ENCODE measurements at places on chromosomes 1 and 21. TPM values are rescaled to one million over a fixed set of nuclear protein-coding genes. Genes with fewer than 3 reads are reported as not detected.

- no peak for DNase-seq
Measured at GRCh38 chr1:185144233-185144632, 12.5 kb downstream of the TRMT1L start.

DNA sequence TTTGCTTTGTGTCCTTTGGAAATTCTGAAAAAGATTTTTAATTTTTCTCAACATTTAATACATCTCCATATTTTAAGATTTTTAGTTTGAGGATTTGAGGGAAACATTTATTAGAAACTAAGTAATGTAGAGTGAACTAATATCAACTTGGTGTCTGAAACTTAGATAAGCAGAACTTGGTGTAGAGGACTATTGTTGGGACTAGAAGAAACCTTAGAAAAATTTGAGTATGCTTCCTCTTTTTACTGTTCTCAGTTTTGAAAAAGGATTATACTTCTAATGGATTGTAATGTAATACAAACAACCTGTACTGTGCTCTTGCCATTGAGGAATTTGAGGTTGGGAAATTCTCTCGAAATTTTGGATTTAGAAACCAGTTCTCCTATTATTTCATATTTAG is 2.4 kb downstream of the FNBP1L start:
- DNase-seq: no peak

GRCh38 chr1:227894831-227895451 is 52.8 kb downstream of the WNT9A start:
- peak; percentile 0 for DNase-seq

DNA sequence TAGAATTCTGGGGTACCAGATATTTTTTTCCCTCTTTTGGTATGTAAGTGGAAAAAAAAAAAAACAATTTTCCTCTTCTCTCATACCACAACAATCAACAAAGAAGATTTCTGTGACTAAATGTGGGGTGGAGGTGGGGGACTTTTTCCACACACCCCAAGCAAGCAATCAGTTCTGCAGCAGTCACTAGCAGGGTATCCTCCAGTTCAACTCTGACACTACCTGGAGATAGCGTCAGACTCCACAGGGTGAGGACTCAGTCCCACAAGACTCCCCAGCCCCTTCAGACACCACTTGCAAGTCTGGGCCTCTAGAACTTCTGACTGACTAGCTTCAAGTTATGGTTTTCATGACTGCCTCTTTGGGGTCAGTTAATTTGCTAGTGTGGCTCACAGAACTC is 6.2 kb downstream of the DHX9 start:
- DNase-seq: no peak

- DNase-seq: peak; percentile 91
Measured at GRCh38 chr1:53145942-53146708, 3.7 kb upstream of the SLC1A7 start.

DNA sequence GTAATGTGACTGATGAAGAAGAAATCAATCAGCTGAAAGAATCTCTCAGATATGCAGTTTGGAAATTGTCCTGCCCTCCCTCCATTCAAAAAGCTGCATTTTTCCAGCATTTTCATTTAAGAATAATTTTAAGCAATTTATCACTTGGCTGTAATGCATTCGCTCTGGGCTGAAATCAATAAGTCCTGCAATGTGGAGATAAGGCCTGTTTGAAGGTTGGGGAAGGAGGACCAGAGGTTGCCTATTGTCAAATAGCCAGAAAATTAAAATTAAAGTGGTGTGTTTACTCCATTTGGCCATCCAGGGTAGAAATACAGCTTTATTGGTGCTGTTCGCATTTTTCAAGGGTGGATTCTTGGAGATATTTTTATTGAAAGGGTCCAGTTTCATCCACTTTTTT is 187.6 kb upstream of the NFIA start:
- DNase-seq: no peak

- DNase-seq: peak; percentile 88
Measured at GRCh38 chr1:8848663-8849386, 29.7 kb downstream of the ENO1 start.

GRCh38 chr1:53981220-53981619 is 35.1 kb downstream of the LRRC42 start:
- no peak for DNase-seq

DNA sequence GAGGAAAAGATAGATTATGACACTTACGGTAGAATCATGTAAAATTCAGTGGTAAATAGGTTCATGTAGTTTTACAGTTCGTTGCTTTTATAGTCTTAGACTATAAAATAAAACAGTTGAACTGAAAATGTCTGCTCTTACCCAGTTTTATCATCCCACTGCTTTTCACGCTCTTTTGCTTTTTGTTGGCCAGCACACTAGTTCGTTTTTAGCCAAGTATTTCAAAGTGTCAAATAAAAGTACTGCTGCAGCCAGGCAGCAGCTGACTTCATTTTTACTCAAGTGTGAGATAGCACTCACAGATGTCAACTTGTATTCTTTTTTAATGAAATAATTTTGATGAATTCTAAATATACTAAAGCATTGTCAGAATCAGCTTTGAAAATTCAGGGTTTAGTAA is 18.5 kb upstream of the BTG3 start:
- DNase-seq: no peak

GRCh38 chr1:223738465-223739365 is 26.4 kb downstream of the CAPN2 start:
- peak; percentile 77 for DNase-seq

- no peak for DNase-seq
Measured at GRCh38 chr1:228136901-228137300, 3.2 kb upstream of the GUK1 start.

- DNase-seq: no peak
Measured at GRCh38 chr1:48254254-48254653, 31.7 kb downstream of the SLC5A9 start.

DNA sequence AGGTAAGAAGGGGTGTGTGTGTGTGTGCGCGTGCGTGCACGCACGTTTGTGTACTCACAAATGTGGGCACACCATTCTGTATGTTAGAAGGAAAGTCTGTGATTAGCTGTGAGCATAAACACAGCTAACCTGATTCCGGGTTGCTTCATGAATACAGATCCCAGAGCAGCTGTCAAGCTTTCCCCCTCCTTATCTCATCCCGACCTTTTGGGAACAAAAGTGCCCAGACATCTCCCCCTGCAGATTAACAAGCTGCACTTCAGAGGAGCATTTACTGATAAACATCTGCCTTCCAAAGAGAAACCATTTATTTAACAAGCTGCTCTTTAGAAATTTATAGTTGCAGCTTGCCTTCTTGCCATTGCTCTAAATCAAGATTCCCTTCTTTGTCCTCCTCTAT is 97.0 kb downstream of the MT1HL1 start:
- DNase-seq: no peak

DNA sequence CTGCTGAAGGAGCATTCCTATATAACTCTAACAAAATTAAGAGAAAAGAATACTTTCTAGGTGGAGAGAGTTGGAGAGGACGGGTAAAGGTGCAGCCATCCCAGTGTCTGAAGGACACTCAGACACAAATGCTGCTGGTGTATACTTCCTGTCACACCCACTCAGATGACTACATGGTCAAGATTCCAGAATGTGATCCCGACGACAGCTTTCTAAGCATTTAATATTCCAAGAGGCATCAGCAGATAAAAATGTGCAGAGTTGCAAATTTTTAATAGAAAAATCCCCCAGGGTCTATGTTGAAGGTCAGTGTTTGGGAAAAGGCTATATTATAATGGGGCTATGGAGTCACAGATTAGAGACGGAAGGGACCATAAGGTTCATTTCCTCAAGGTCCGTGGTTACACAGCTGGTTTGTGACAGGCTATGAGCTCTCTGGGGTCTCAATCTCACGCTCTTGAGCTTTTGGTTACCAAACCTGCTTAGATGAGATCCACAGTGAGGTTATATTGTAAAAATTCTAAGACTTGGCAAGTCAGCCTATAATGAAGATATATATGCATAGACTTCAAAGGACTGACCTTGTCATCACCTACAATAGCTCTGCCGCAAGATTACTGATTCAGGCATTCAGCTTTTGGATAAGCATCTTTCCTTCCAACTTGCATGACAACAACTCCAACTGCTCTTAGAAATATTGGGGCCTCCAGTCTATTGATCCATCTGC is 35.1 kb downstream of the ZNF281 start:
- no peak for DNase-seq

DNA sequence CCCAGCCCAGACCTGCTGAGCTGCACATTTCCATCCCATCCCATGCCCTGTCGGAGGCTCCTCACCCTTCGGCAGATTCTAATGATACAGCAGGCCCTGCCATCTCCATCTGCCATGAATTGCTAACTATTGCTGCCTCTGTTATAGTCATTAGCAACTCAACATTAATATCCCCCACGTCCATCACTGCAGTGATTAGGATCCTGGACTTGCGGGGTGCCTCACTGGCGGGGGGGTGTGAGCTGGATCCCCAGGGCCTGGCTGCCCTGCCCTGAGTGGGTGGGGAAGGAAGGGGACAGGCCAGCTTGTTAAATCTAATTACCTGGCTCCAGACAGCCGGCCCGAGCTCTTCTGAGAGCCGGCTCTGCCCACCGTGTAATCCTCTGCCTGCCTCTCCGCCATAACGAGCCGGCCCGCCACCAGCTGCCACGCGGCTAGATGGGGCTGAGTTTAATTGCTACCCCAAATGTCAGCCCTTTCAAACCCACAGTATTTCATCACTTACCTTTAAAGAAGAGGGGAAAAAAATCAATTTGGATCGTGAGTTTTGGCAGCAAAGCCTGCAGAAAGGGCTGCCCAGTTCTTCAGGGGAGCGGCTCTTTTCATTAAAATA is 227.3 kb upstream of the CSF3R start:
- no peak for DNase-seq

GRCh38 chr21:19781881-19782652 is 1216.1 kb upstream of the NCAM2 start:
- DNase-seq: no peak

GRCh38 chr1:232143315-232143886 is 486.5 kb downstream of the SIPA1L2 start:
- no peak for DNase-seq

DNA sequence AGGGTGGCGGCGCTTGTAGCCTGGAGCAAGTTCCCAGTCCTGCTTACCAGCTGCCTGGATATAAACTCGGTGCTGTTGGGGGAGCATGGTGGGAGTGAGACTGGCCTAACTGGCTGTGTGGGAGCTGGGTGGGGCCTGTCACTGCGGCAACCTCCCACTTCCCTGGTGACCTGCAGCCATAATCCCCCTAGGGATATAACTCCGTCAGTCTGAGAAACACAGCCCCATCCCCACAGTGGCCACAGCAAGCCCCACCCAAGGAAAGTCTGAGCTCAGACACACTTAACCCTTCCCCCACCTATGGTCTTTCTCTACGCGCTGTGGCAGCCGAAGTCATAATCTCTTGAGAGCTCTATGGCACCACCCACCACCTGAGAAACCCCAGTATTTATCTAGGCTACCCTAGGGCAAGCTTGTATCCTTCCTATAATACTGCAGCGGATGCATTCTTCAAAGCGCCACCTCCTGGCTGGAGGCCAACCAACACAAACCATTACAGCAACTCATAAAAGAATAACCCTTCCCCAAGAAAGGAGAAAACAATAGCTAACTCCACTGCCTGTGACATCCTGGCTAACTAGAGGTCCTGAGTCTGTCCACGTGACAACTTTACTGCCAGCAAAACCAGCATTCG is 57.4 kb downstream of the ZNF648 start:
- DNase-seq: no peak

- DNase-seq: no peak
Measured at GRCh38 chr1:9239622-9240401, 5.2 kb downstream of the H6PD start.

DNA sequence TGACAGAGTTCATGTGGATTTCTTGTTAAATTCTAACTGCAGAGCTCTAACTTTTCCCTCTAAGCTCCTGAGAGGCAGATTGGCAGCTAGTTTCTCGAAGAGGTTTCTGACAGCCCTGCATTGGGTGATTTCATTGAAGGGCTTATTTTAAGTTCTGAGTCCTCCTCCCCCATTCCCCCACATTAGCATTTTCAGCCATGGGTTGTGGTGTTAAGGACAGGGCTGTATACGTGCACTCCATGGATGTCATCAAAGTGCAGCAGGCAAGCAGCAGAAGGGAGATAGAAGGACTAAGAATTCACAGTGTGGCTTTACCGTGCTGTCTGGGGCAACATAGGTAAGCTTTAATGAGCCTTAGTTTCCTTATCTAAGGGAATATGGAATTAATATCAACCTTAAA is 19.0 kb downstream of the CRYZ start:
- no peak for DNase-seq

- DNase-seq: no peak
Measured at GRCh38 chr1:110059133-110059863, 11.2 kb downstream of the ALX3 start.

DNA sequence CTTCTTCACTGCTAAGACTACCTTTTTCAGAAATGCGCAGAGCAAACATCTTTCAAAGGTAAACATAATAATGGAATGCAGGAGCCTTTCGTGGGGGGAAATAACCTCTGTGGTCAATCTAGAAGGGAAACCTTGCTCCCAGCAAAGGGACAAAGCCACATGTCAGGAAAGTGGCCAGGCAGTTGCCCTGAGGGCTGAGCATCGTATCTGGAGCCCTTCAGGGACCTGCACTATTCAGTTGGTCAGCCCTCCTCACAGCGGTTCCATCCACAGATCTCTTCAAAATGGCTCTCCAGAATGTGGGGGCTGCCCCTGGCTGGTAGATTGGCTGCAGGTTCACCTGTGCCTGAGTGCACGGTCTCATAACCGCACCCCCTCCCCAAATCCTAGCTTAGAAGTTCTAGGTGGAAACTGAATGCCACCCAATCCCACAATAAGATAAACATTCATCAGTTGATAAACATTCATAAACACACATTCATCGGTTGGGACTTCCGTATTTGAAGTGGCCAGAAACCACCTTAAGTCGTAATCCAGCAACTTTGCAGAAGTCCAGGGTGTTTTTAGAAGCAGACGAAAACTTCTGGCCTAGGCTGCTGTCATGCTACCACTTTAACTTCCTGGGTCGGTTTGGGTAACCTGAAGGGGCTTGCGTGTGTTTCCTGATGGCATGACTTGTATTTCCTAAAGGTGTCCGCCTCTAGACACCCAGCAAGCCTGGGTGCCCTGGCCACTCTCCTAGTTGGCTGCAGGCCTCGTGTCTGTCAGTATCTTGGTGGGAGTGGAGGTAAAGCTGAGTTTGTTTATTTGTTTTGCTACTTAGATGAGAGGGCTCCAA is 50.5 kb downstream of the RASSF5 start:
- DNase-seq: no peak

- peak; percentile 61 for DNase-seq
Measured at GRCh38 chr1:202959276-202959620, 1.1 kb upstream of the ADIPOR1 start.

The AHCTF1 gene
- 61.3 TPM for total RNA-seq

The CDC7 gene
- 16.0 TPM for total RNA-seq

The TRIM58 gene
- total RNA-seq: not detected

The CLK2 gene
- total RNA-seq: 78.5 TPM

The IVNS1ABP gene
- 135 TPM for total RNA-seq

The FAM72C gene
- total RNA-seq: 8.4 TPM

The C1orf53 gene
- total RNA-seq: 14.2 TPM

The AGT gene
- total RNA-seq: 27.5 TPM

The OR2L5 gene
- not detected for total RNA-seq
